Activated T-helper 17 cell treated with anti-CD3 and anti-CD28 coated beads, Interleukin-2, amount 50 U/mL, for 72 hours (primary cell): ENCODE measurements at places on chromosomes 5 and 9.

DNA sequence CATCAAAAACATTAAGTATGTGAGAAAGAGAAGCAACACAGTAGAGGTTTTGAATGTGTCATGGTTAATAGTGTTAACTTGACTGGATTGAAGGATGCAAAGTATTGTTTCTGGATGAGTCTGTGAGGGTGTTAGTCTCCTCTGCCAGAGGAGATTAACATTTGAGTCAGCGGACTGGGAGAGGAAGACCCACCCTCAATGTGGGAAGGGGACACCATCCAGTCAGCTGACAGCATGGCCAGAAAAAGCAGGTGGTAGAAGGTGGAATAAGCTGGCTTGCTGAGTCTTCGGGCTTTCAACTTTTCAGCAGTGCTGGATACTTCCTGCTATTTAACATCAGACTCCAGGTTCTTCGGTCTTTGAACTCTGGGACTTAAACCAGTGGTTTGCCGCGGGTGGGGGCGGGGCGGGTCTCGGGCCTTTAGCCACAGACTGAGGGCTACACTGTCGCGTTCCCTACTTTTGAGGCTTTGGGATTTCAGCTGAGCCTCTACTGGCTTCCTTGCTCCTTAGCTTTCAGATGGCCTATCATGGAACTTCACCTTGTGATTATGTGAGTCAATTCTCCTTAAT, 309.9 kb upstream of the ST8SIA4 start:
- ATAC-seq, result no peak

DNA sequence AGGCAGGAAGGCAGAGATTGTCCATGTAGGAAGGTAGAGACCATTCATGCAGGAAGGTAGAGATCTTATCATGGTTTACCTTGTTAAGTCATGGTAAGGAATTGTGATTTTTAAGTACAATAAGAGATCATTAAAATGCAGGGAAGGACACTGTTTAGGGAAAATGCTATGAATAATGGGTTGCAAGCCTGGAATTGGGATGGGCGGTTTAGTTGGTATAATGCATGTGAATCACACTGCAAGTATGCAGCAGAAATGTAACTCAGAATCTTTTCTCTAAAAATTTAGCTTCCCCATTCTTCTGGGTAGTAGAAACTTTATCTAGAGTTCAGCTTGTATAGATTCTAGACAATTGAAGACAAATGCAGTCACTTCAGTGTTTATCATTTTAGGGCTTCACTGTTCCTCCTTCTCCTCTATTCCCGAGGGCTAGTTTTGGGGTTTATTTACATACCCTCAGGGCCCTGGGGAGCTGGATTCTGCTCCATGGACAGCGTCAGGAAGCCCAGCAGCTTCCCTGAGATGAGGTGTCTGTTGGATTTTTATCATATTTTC, 212.0 kb downstream of the SREK1 start:
- no peak for ATAC-seq

- peak; percentile 28 for ATAC-seq
These were observed 71.0 kb upstream of the IQGAP2 start for GRCh38 chr5:76332102-76332501.

- peak; percentile 45 for ATAC-seq
These were observed 61.8 kb downstream of the COX7C start for GRCh38 chr5:86679529-86679928.

GRCh38 chr9:17863213-17863883, 284.5 kb downstream of the SH3GL2 start:
- ATAC-seq, result no peak

- ATAC-seq, result no peak
These were observed 213.7 kb upstream of the SNX2 start for GRCh38 chr5:122561209-122561608.

GRCh38 chr5:161314033-161314432, 232.5 kb downstream of the GABRB2 start:
- no peak for ATAC-seq

DNA sequence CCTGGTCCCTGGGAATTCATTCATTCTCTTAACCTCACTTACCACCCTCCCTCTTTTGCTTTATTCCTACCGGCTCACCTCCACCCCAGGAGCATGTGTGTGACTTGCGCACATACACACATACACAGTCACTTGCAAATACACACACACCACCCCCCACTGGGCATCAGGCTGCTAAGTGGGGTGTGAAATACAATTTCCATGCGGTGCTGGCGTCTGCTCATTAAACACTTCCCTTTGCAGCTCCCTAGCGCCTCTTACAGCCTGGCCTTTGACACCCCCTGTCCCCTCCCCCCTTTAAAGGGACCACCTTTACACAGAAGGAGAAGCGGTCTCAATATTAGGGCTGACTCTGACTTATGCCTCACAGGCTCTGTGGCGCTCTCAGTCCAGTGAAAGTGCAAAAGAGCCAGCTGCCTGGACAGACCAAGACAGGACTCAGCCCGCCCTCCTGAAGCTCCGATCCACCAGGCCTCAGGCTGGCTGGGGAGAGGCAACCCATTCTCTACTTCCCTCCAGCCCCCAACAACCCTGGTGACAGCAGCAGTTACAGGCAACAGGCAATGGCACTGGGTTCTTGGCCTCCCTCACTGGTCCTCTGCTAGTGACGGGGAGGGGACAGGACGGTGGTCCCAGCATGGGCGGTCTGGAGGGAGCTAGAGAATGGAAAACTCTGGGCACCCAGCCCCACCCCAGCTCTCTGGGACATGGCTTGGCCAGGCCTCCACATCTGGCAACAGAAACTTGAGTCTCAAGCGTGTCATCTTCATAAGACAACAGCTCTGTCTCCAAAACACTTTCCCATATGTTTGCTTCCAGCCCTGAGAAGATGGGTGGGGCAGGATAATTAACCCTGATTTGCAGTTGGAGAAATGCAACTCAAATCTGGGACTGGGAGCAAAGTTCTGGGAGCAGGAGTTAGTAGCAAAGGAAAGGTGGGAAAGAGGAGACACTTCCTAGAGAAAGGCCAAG, 12.0 kb downstream of the ENHO start:
- no peak for ATAC-seq

DNA sequence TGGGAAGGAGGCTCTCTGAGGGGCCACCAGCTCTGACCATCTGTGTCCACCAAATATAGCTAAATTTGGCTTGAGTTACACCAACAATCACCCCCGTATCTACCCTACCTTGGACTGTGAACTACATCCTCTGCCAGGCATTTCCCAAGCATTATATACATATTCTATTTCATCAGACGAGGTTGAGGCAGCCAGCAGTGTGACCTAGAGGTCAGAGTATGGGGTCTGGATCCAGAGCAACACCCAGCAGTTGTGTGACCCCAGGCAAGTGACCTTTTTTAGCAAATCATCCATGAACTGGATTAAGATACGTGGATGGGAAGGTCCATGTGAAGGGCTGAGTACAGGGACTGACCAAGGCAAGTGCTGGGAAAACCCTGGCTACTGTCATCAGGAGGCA, 180.6 kb downstream of the HSPA4 start:
- no peak for ATAC-seq

- ATAC-seq, result no peak
These were observed 142.9 kb downstream of the DOCK8 start for GRCh38 chr9:357560-357959.

GRCh38 chr5:123351240-123351639, 72.0 kb downstream of the CEP120 start:
- ATAC-seq, result no peak

DNA sequence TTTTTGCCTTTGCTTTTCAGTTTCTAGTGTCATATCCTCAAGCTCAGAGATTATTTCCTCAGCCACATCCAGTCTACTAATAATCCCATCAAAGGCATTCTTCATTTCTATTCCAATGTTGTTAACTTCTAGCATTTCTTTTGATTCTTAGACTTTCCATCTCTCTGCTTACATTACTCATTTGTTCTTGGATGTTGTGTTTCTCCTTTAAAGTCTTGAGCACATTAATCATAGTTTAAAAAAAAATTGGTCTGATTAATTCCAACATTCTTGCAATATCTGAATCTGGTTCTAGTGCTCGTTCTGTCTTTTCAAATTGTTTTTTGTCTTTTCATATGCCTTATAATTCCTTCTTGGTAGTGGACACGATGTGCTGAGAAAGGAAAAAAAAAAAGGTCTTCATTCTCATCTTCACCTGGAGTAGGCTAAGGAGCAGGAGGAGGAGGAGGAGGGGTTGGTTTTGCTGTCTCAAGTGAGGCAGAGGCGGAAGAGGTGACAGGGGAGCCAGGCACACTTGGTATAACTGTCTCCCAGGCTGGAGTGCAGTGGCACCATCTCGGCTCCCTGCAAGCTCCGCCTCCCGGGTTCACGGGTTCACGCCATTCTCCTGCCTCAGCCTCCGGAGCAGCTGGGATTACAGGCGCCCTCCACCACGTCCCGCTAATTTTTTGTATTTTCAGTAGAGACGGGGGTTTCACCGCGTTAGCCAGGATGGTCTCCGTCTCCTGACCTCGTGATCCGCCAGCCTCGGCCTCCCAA, 16.3 kb downstream of the PRXL2C start:
- ATAC-seq, result no peak

- ATAC-seq, result peak; percentile 44
These were observed 598 bp downstream of the MYO10 start for GRCh38 chr5:16935231-16936149.

DNA sequence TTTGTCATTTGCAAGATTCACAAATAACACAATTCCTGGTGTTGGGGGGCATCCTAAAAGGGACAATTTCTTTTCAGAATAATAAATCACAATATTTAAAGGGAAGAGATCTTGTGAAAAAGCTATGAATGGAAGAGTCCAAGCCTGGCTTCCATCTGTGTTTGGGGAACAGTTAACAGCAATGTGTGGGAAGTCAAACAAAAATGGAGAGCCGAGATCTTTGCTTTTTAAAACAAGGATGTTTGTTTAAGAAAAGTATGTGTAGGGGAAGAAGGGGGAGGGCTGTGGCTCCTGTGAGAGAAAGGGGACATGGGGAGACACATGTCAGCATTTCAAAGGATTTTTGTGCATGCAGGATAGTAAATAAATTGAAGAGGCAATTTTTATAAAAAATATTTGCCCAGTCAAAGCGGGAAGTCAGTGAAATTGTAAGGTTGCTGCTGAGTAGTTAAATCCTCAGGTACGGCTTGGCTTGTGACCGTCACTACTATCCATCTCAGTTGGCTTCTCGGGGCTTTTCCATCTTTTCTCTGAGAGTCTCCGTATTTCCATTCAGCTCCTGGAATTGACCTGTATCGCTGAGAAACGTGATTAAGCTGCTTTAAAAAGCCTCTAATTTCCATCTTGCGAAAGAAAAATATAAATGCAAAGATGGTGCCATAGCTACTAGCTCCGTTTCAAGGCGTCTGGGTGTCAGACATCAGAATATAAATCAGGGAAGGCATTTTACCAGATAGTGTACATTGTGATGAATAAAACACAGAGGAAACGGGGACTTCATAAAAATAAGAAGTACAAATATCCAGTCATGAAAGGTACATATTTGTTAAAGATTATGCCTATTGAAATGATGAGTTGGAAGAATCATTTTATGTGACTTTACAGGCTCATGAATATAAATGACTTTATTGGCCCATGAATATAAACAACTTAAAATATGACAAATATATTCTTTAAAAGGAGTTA, 52.9 kb upstream of the VCAN start:
- no peak for ATAC-seq

DNA sequence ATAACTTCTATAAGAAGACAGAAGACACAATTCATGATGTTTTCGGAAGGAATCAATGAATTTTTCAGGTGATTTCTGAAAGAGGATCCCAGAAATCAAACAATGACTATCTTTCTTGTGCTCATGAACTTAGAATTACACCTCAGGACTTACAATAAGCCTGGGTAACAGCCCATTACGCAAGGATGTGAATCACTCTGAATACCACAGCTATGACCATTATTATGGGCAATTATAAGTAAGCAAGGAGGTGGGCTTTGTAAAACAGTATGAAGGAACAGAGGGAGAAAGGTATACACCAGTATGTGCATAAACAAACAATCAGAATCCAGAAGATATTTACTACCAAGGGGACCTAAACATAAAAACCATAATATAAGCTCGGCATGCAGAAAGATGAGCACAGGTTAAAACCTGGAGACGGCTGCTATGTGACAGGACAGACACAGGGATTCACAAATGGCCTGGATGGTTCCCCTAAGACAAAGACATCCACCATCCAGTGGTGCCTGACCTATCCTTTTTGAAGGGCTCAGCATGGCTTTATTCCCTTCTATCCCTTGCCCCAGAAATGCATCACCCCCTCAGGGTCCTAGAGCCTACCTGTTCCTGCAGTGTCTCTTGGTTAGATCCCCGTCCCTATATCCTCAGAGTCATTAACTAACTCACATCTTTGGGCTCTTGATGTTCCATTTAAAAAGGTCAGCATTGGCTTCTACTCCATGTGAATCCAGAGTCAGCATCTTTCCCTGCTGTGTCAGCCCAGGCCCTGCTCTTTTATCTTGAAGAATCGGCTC, 21.8 kb upstream of the PPP2CA start:
- ATAC-seq, result no peak

DNA sequence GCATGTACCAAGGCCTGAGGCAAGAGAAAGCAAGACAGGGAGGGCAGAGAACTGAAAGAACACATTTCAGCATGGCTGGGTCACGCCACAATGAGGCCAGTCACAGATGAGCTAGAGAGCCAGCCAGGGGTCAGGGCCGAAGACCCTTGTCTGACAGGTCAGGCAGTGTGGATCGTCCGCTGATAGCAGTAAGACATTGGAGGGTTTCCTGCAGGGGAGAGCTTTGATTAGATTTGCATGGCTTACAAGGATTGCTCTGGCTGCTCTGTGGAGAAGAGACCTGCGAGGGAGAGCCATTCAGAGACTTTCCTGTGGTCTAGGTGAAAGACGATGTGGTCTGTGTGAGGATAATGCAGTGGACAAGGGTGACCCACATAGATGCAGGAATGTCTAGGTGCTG, 93.1 kb downstream of the RALGPS1 start:
- no peak for ATAC-seq

- ATAC-seq, result no peak
These were observed 88.0 kb downstream of the INIP start for GRCh38 chr9:112629671-112630485.

DNA sequence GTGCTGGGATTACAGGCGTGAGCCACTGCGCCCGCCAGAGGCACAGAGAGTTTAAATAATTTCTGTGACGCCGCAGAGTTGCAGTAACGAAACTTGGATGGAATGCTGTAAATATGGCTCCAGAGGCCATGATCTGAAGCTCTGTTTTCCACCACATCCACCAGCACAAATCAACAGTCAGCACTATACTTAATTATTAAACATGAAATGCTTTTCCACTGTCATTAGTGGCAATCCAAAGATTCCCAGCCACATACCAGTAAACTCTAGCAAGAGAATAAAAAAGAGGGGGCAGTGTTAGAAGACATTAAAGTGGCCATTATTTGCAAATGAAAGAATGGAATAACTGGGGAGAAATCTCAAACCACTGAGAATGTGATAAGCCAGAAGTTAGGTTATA, 242.5 kb downstream of the DIRAS2 start:
- ATAC-seq, result no peak

GRCh38 chr5:32589942-32590869, 4.8 kb downstream of the SUB1 start:
- ATAC-seq, result no peak

GRCh38 chr5:119327018-119327417, 28.8 kb upstream of the TNFAIP8 start:
- peak; percentile 49 for ATAC-seq

- no peak for ATAC-seq
These were observed 159.7 kb upstream of the TLX3 start for GRCh38 chr5:171149333-171149732.

- ATAC-seq, result no peak
These were observed 124.3 kb downstream of the ARL15 start for GRCh38 chr5:54186108-54186507.

- no peak for ATAC-seq
These were observed 702.8 kb downstream of the SEMA5A start for GRCh38 chr5:8842971-8843551.

GRCh38 chr5:1930501-1930879, 47.8 kb upstream of the IRX4 start:
- ATAC-seq, result no peak

- no peak for ATAC-seq
These were observed 79.8 kb downstream of the BARX1 start for GRCh38 chr9:93875330-93875729.
